Daoy (cell line): ENCODE measurements at places on chromosomes 3 and 15. TPM values are rescaled to one million over a fixed set of nuclear protein-coding genes. Genes with fewer than 3 reads are reported as not detected.

FOXP1 gene
- total RNA-seq, result 34.3 and 42.6 TPM in 2 replicates

GPR15 gene
- total RNA-seq, result not detected in 2 replicates

RLBP1 gene
- total RNA-seq, result not detected in 2 replicates

B3GNT5 gene
- total RNA-seq, result 7.8 and 14.1 TPM in 2 replicates

TUBGCP5 gene
- 17.2 and 18.5 TPM in 2 replicates for total RNA-seq

PCSK6 gene
- total RNA-seq, result 8.1 and 8.8 TPM in 2 replicates

CHDH gene
- 6.2 TPM in 2 replicates for total RNA-seq

FHIT gene
- total RNA-seq, result not detected in 2 replicates

GXYLT2 gene
- total RNA-seq, result 3.7 and 6.7 TPM in 2 replicates

ADAMTS17 gene
- total RNA-seq, result 0.39 and 5.1 TPM in 2 replicates

NR2F2 gene
- 12.4 and 14.1 TPM in 2 replicates for total RNA-seq

LRRC34 gene
- 5.6 and 9.2 TPM in 2 replicates for total RNA-seq

PAK6 gene
- 0.12 and 0.57 TPM in 2 replicates for total RNA-seq

GP9 gene
- not detected in 2 replicates for total RNA-seq

CGNL1 gene
- total RNA-seq, result 0.30 and 0.34 TPM in 2 replicates

BMF gene
- total RNA-seq, result 2.2 and 3.7 TPM in 2 replicates

SLC28A1 gene
- total RNA-seq, result not detected in 2 replicates

GRAMD2A gene
- total RNA-seq, result 0.77 TPM in 1 of 2 replicates, not detected in the other

NR1I2 gene
- total RNA-seq, result 1.0 and 1.3 TPM in 2 replicates

DLL4 gene
- not detected in 2 replicates for total RNA-seq

SNX1 gene
- total RNA-seq, result 14.6 and 31.4 TPM in 2 replicates

NT5DC2 gene
- total RNA-seq, result 68.6 and 73.1 TPM in 2 replicates

CIP2A gene
- 59.8 and 69.6 TPM in 2 replicates for total RNA-seq

SLC38A3 gene
- total RNA-seq, result not detected in 2 replicates

SERPINI1 gene
- 0.86 and 7.7 TPM in 2 replicates for total RNA-seq

CDHR4 gene
- not detected in 2 replicates for total RNA-seq

IL17RB gene
- 1.9 and 3.1 TPM in 2 replicates for total RNA-seq

SOX14 gene
- not detected in 2 replicates for total RNA-seq

SYNPR gene
- total RNA-seq, result not detected in 2 replicates
